ENCODE measurements at places on chromosomes 1 and 21.

DNA sequence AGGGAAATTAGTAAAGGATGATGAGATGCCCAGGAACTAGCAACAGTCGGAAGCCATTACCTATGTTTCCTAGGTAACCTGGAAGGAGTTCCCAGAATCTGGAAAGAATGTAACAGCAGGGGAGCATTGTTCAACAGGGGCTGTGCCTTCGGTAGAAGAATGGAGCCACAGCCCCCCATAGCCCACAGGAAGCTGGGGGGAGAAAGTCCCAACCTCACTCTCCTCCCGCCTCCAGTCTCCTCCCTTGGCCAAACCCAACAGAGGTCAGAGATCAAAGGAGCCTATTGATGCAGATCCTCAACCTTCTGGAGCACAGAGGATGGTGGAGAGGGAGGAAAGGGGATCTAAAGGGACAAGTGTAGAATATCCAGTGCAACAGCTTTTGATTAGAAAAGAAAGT, 131.5 kb upstream of the SLC44A3 start:
- DNase-seq = no peak

- no peak for DNase-seq
Measured at GRCh38 chr1:6041432-6042062, 4.1 kb upstream of the KCNAB2 start.

DNA sequence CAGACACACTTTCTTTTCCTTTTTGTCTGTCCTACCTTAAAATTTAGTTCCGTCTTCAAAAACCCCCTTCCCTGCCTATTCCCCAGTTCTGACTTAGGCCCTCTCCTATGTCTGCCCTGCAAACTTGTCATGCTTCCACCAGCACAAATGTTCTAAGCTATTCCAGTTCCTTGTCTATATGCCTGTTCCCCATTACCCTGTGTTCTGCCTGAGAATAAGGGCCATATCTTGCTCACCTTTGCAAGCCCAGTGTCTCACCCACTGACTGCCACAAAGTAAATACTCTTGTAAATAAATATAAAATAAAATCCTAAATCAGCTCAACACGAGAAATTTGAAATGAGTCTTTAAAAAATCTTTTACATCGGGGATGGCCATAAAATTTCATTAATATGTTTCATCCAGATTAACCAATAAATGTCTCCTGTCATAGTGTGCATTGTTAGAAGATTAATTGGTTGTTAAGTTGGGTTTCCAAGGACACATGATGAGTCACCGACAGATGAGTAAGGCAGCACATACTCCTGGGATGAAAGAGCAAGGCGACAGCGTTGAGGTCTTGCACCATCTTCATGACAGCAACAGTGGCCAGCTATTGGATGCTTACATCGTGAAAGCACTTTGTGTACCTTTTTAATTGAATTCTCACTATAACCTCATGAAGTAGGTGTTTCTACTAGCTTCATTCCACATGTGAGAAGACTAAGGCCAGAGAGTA, 92.6 kb upstream of the NGF start:
- peak; percentile 94 for DNase-seq

GRCh38 chr1:150487763-150488115, 520 bp downstream of the TARS2 start:
- no peak for DNase-seq

GRCh38 chr21:38985568-38986378, 180.0 kb downstream of the ETS2 start:
- DNase-seq = peak; percentile 77

All from foreskin keratinocyte (primary cell).